ENCODE measurements at places on chromosomes 7 and 10. TPM values are rescaled to one million over a fixed set of nuclear protein-coding genes. Genes with fewer than 3 reads are reported as not detected.

- DNase-seq, result no peak
- no peak overlapping the region for H3K4me3 ChIP-seq
- H3K36me3 ChIP-seq, result no peaks in the 10 kb centered on the region
- peak overlapping the region; percentile 68 for H3K27ac ChIP-seq
Measured at GRCh38 chr10:71747551-71748523, 25.5 kb downstream of the VSIR start.

DNA sequence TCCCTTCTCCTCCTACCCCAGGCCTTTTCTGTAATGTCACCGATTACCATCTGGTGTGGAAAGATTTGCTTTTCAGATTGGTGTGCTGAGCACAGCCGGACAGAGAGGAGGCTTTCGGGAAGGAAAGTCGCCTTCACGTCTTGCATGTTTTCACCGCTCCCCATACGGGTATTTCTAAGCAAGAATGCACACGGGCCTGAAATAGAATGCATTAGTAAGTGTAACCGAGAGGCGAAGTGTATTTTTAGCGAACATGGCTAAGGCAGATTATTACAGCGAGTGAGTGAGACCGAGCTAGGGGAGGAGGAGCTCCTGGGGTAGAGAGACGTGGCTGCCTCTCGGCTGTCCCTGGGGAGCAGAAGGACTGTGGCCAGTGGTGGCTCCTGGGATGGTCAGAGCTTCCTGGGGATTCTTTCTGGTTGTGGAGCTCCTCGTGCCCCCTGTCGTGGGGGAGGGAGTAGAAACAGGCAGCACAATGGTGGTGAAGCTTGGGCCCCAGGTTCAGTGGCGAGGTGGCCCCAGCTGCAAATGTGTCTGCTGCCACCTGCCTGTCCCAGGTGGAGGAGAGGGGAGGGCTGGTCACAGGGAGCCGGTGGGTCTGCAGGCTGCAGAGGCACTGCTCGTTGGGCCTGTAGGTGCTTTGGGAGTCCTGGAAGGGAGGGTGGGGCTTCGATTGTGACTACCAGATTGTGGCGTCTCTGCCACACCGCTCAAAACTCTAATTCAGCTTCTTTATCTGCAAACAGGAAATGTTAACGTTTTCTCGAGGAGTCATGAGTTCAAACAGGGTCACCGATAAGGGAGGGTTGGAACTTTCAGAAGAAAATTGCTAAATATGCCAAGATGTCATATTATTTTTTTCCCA, 135.8 kb downstream of the CAMK1D start:
- H3K4me3 ChIP-seq, result no peak overlapping the region
- H3K27ac ChIP-seq, result no peak overlapping the region
- peaks cover 2% of the 10 kb centered on the region for H3K4me1 ChIP-seq
- H3K27me3 ChIP-seq, result no peaks in the 10 kb centered on the region
- DNase-seq, result no peak

CAMK2G gene
- total RNA-seq, result 16.7 TPM

DNA sequence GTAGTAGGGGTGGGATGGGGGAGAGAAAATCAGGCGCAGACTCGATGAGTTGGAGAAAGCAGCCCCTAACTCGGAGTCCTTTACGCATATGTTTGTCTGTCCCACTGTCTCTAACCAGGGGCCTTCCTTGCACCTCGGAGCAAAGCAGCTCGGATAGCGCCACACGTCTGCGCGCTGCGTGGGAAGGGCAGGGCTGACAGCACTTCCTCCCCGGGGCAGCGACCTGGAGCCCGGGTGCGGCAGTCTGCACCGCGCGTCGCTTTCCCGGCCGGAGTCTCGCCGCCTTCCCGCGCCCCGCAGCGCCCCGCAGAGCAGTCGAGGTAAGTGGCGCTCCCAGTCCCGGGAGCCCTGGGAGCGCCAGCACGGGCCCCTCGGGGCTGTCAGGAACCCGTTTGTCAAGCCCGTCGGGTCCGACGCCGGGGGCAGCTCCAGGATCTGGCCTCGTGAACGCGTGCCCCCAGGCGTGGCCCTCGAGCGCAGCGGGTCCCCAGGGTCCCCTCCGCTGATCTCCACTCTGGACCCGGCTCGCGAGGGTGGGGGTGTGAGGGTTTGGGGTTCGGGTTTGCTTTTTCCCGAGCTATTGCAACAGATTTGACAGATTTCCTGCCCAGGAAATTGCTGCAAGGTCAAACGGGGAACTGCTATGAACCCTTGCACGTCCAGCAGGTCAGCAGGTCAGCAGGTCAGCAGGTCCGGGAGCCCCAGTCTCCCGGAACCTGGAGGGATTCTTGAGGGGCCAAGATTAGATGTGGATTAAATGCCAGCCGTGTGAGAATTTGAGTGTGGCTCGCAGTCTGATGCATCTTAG, 597 bp downstream of the APBB1IP start:
- H3K27me3 ChIP-seq, result no peaks in the 10 kb centered on the region
- no peak overlapping the region for H3K4me3 ChIP-seq
- DNase-seq, result no peak
- no peaks in the 10 kb centered on the region for H3K4me1 ChIP-seq
- no peaks in the 10 kb centered on the region for H3K36me3 ChIP-seq

Data from ovary (tissue), 10 donors.